ENCODE measurements at places on chromosomes 5 and 9.

DNA sequence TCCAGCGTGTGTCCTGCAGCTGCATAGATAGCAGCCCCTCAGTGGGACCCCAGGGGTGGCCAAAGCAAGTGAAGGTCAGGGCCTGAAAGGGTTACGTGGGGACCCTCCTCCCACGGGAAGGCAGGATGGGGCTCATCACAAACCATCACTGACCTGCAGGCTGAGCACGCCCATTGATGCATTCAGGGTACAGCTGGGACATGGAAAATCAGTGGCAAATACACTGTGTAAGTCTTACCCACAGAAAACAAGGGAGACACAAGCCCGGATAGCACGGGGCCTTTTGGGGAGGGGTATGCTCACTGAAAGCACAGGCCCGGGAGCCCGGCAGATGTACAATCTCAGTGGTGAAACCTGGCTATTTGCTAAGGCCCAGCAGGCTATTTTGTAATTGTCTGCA, 49.1 kb downstream of the SEMA4D start:
- DNase-seq: no peak

DNA sequence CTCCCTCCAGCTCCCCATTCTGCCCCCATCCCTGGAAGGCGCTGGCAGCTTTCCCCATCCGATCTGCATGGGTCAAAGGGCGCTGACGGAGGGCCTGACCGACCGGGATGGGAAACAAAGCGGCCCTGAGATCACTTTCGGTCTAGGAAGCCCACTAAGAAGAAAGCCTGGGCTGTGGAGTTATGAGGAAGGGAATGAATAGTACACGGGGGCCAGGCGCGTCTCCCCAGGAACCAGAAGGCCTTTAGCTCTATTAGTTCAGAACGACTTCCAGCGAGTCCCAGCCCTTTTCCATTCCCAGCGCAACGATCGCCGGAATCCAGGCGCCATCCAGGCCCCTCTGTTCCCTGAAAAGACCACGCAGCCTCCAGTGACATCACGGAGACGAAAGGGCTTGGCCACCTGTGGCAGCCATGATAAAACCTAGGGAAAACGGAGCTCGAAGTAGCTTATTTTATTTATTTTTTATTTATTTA, 70.1 kb upstream of the CCDC180 start:
- no peak for DNase-seq

GRCh38 chr9:121362813-121363621, 7.0 kb downstream of the STOM start:
- DNase-seq: no peak

GRCh38 chr9:20289423-20290010, 332.8 kb downstream of the MLLT3 start:
- no peak for DNase-seq

DNA sequence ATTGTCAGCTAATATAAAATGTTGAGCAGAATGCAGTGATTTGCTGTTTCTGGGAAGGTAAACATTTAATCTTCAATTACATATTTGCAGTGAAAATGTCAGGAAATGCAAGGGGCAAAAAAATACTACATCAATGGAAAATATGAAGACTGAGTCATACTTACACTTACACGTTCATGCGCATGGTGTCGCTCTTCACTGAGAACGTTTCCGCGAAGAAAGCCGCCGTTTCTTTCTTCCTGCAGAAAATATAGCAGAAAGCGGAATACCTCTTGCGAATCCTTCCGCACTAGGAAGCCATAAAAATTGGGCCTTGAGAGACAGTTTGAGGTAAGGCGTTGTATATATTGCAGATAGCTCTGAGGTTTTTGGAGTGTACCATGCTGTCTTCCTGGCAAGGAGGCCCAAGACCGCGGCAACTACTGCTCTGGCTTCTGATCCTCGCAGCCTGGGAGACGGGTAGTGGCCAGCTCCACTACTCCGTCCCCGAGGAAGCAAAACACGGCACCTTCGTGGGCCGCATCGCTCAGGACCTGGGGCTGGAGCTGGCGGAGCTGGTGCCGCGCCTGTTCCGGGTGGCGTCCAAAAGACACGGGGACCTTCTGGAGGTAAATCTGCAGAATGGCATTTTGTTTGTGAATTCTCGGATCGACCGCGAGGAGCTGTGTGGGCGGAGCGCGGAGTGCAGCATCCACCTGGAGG, at the start of gene PCDHA13:
PCDHA13 (plus strand) TSS at position 236 of the 702 bp plus-strand sequence; CDS start at position 381, 145 bp downstream.
- no peak for DNase-seq

- DNase-seq: no peak
Observed at GRCh38 chr5:154771383-154771901, 16.3 kb downstream of the LARP1 start.

DNA sequence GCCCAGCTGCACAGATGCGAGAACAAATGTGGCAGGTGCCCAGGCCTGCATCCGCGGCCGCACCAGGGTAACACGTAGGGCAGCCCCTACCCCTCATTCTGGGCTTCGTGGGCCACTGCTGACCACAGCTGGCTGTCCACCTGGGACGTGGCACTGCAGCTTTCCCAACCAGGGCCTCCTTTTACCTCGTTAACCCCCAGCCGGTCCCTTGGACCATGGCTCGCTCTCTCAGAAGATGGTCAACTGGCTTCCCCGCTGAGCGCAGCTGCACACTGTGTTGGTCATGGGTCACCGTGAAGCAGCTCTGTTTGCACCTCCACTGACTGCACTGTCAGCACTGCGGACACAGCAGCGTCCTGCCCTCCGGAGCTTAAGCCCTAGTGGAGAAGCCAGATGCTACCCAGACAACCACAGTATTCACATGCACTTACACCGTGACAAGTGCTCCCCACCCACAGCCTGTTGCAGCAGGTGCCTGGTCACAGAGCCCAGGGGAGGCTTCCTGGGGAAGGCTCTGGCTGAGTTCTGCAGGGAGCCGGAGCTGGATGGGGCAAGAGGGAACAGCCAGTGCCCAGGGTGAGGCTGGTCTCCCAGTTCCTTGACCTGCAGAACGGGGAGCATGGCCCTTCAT, 10.5 kb upstream of the PLEKHG4B start:
- DNase-seq: no peak

GRCh38 chr5:17287501-17288155, 70.2 kb downstream of the BASP1 start:
- DNase-seq: no peak

GRCh38 chr9:92405818-92406217, 1.4 kb upstream of the OGN start:
- no peak for DNase-seq

- DNase-seq: no peak
Observed at GRCh38 chr5:73625372-73625943, 538 bp upstream of the ARHGEF28 start.

- DNase-seq: no peak
Observed at GRCh38 chr9:19156026-19156474, 28.8 kb upstream of the PLIN2 start.

- DNase-seq: no peak
Observed at GRCh38 chr5:95715799-95716461, 15.2 kb upstream of the RHOBTB3 start.

DNA sequence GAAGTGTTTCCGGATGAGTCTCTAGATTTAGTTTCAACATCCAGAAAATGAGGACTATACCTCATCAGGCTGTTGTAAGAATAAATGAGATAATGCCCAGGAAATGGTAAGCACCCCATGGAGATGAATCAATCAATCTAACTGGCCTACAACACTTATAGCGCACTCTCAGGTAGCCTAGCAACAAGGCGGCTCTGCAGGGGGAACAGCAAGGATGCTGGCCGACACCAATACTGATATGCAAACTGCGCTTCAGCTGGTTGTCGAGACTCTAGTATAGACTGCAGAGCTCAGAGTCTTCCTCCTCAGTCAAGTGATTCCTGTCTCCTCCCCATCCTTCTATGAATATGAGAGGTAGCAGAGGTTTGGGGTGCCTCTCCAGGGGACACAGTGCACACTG, 218.8 kb upstream of the WWC1 start:
- no peak for DNase-seq

DNA sequence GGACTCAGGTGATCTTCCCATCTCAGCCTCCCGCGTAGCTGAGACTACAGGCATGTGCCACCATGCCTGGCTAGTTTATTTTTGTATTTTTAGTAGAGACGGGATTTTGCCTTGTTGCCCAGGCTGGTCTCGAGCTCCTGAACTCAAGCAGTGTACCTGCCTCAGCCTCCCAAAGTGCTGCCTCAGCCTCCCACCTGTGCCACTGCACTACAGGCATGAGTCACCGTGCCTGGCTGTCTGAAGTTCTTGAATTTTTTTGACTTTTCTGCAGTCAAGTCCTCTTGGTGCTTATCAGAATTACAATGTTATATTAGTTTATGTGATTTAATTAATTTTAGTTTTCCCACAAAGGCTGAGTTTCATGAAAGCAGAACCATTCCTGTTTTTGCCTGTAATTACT, 9.8 kb downstream of the SPIN1 start:
- DNase-seq: no peak

DNA sequence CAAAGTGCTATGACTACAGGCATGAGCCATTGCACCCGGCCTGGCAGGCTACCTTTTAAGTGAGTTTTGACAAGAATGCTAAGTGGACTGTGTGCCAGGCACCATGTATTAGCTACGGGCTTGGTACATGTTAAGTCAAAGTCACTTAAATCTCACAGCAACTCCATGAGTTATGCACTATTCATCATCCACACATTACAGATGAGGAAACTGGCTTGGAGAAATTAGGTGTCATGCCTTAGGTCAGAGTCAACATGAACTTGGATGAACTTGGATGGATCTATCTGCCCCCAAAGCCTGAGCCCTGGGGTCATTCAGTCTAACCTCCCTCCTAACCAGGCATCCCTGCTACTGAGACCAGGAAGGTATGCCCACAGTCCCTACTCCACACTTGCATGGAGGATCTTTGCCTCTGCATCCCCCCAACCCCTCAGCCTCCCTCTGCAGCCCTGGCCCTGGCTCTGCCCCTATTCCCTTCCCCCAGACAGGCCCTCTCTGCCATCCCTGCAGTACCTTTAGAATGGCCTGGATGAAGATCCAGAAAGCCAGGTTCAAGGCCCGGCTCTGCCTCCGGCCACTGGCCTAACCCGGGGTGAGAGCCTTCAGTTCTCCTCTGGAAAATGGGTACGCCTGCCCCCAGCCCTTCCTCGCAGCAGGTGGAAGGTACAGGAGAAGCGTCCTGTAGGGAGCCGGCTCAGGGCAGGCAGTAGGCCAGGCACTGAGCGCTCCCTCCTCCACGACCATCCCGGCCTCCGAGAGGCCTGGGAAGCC, 685 bp upstream of the ADGRD2 start:
- DNase-seq: no peak

DNA sequence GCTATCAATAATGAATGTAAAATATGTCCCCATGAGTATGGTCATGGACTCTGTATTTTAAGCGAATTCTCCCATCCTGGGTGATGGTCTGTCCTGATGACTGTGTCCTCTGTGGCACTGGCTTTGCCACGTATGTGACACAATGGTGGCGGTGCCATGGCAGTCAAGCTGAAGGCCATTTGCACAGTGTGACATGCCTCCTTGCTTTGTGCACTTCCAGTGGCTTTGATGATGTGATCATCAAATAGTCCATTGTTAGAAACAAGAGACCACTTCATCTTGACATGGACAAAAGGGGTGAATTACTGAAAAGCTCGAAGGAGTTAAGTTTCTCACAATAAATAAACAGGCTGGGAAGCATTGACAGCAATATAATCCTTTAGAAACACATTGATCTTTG, 31.0 kb upstream of the PRRC1 start:
- no peak for DNase-seq

DNA sequence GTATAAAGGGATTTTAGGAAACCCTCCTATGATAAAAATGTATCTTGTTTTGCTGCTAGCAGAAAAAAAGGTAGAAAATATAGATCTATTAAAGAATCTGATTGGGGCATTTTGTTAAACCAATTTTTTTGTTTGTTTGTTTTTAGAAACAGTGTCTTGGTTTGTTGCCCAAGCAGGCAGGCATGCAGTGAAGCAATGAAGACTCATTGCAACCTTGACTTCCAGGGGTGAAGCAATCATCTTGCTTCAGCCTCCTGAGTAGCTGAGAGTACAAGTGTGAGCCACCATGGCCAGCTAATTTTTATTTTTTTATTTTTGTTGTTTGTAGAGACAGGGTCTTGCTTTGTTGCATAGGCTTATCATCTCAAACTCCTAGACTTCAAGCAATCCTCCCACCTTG, 755.8 kb upstream of the EDIL3 start:
- DNase-seq: no peak

GRCh38 chr9:88829276-88829675, 162.0 kb upstream of the S1PR3 start:
- DNase-seq: no peak

GRCh38 chr5:14330729-14331385, 187.7 kb downstream of the TRIO start:
- DNase-seq: no peak
